Activated naive CD8-positive, alpha-beta T cell treated with anti-CD3 and anti-CD28 coated beads for 36 hours (primary cell): ENCODE measurements at places on chromosomes 7 and 10. TPM values are rescaled to one million over a fixed set of nuclear protein-coding genes. Genes with fewer than 3 reads are reported as not detected.

MAPK8 gene
- total RNA-seq: 44.8 TPM

DGKI gene
- total RNA-seq: 2.2 TPM

IDI2 gene
- not detected for total RNA-seq

FKBP9 gene
- total RNA-seq: 0.14 TPM

OR2A25 gene
- total RNA-seq: not detected

ARHGAP19 gene
- 36.1 TPM for total RNA-seq

MMRN2 gene
- total RNA-seq: not detected

NPC1L1 gene
- not detected for total RNA-seq

TMEM213 gene
- not detected for total RNA-seq

ELAPOR2 gene
- total RNA-seq: 1.6 TPM

MBL2 gene
- total RNA-seq: not detected

ANKRD7 gene
- total RNA-seq: 1.6 TPM

UPK3BL2 gene
- 6.4 TPM for total RNA-seq

TRIL gene
- total RNA-seq: not detected

EPHA1 gene
- 3.4 TPM for total RNA-seq

DNAH11 gene
- not detected for total RNA-seq

CFAP43 gene
- not detected for total RNA-seq

ASB15 gene
- total RNA-seq: not detected

FAM237B gene
- total RNA-seq: not detected

RBP3 gene
- not detected for total RNA-seq

MPP7 gene
- total RNA-seq: 12.3 TPM

LGI1 gene
- total RNA-seq: not detected

CAV2 gene
- not detected for total RNA-seq

STEAP4 gene
- total RNA-seq: not detected

EPO gene
- total RNA-seq: not detected

CNNM1 gene
- 0.70 TPM for total RNA-seq

AEBP1 gene
- 32.6 TPM for total RNA-seq

EPHB6 gene
- total RNA-seq: 9.0 TPM

CBLL1 gene
- total RNA-seq: 44.2 TPM

PTPN20 gene
- total RNA-seq: 1.8 TPM

SPDYE11 gene
- total RNA-seq: not detected

INMT gene
- 0.08 TPM for total RNA-seq

PKD1L1 gene
- 0.02 TPM for total RNA-seq

TFEC gene
- total RNA-seq: 0.16 TPM

TRIM56 gene
- 35.3 TPM for total RNA-seq

SSC4D gene
- total RNA-seq: 0.40 TPM

PDIA4 gene
- 86.3 TPM for total RNA-seq

FAM241B gene
- total RNA-seq: 9.9 TPM

SAMD9L gene
- 18.6 TPM for total RNA-seq

CCL24 gene
- total RNA-seq: not detected

ERV3-1 gene
- total RNA-seq: 6.1 TPM

RAMP3 gene
- total RNA-seq: not detected

RPEL1 gene
- total RNA-seq: 0.10 TPM

TAF6 gene
- 59.7 TPM for total RNA-seq

TMEM130 gene
- not detected for total RNA-seq

CCDC172 gene
- total RNA-seq: not detected

TLL2 gene
- 0.12 TPM for total RNA-seq

ACSM6 gene
- total RNA-seq: not detected

SLC26A5 gene
- not detected for total RNA-seq

CHAT gene
- total RNA-seq: not detected

TRIM50 gene
- total RNA-seq: not detected

SPDYE2B gene
- total RNA-seq: not detected

PPP1R3A gene
- total RNA-seq: not detected

USP6NL gene
- 5.5 TPM for total RNA-seq

PRLHR gene
- total RNA-seq: not detected

CD36 gene
- not detected for total RNA-seq

ZNF425 gene
- total RNA-seq: 0.87 TPM

WNT8B gene
- 0.16 TPM for total RNA-seq

AKR1B1 gene
- 116 TPM for total RNA-seq
